Effector CD4-positive, alpha-beta T cell (primary cell): ENCODE measurements at places on chromosomes 6 and 20.

- no peak for DNase-seq
These were observed 121.7 kb downstream of the BCAS1 start for GRCh38 chr20:53948383-53949318.

DNA sequence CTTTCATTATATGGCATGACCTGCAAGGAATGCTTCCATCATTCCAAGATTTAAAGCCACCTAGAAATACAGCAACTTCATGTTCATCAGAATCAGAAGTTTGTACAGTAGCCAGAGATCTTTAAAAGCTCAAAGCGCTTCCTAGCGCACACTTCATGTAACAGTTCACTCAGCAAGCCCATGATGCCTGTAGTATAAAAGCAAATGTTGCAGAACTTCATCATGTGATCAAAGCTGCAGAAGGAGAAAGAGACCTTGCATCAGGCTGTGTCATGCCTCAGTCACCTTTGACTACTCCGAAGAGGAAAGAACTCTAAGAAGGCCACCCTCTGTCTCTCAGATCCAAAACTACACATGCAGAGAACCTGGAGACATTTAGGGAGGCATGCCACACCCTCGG, 78.5 kb downstream of the AGPAT4 start:
- no peak for DNase-seq

GRCh38 chr6:122839472-122839871, 50.4 kb downstream of the SMPDL3A start:
- DNase-seq = peak; percentile 20

- no peak for DNase-seq
These were observed 169.5 kb downstream of the FRK start for GRCh38 chr6:115891111-115891669.

- no peak for DNase-seq
These were observed 101.7 kb upstream of the SPACA1 start for GRCh38 chr6:87945966-87946365.

GRCh38 chr6:2797564-2798031, 32.4 kb downstream of the WRNIP1 start:
- DNase-seq = no peak

DNA sequence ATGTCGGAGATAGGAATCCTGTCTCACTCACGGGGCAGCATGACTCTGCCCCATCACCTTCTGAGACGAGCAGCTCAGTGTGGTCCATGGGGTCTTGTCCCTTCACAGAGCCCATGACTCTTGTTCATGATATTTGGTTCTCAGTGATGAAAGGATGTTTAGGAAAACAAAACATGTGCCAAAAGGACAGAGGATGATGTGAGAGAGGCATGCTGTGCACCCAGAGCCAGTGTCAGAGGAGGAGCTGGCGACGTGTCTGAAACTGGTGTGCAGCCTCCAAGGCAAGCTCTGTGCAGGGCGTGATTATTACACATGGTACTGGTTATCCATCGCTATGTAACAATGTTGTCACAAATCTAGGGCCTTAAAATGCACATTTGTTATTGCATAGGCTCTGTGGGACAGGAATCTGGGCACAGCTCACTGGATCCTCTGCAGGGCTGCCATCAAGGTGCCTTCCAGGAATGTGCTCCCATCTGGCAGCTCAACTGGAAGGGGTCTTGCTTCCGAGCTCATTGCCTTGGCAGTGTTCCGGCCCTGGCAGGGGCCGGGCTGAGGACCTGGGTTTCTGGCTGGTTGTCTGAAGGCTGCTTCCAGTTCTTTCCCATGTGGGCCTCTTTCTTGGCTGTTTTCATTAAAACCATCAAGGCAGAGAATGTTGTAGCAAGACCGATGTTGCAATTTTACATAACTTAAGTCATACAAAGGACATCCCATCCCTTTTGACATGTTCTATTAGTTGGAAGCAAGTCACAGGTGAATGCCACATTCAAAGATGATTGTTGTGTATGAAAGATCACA, 175.4 kb downstream of the ERMARD start:
- DNase-seq = no peak

DNA sequence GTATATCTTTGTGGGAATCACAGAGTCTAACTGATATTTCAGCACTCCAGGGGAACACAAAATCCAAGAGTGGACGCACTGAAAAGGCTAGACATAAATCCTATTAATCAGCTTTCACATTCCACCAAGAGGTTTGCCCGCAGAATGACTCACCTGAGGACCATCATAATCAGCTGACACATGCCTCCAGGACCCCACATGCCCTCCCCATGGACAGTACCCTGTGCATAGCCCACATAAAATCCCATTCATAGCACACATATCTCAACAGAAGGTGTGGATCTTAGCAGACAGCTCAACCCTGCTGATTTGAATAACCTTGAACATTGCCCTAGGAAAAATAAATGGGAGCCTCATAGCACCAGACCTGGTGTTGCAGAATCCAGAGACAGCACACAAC, 246.8 kb upstream of the TENT5A start:
- no peak for DNase-seq

- no peak for DNase-seq
These were observed 9.9 kb downstream of the SERPINB6 start for GRCh38 chr6:2961506-2961905.

DNA sequence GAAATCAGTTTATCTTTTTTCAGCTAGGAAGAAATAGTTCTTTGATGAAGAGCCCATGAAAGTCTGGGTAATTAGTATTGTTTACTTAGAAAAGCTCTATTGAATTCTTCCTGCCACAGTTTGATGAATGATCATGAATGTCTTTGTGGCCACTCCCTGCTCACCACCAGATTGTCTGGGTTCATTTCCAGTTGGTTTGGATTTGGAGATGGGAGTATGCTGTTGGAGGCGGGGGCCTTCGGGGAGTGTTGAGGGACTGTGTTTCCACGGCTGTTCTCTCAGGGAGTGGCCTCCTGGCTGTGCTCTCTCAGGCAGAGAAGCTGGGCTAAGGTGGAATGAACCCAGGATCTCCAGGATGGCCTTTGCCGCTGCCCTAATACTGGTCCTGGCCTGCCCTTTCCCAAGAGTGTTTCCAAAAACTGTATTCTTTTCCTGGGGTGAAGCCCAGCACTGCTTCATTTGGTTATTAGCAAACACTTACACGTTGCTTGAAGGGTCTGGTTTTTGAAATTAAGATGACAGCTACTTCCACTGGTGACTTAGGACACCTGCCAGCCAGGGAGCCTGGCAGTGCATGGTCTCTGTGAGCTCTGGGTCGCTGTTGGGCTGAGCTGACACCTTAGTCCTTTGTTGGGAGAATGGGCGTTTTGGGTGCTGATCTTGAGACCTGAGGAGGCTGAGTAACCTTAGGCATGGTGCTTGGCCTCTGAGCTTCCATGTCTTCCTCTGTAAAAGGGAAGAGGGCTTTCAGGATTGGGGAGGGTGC, 23.2 kb downstream of the PRPF6 start:
- no peak for DNase-seq

DNA sequence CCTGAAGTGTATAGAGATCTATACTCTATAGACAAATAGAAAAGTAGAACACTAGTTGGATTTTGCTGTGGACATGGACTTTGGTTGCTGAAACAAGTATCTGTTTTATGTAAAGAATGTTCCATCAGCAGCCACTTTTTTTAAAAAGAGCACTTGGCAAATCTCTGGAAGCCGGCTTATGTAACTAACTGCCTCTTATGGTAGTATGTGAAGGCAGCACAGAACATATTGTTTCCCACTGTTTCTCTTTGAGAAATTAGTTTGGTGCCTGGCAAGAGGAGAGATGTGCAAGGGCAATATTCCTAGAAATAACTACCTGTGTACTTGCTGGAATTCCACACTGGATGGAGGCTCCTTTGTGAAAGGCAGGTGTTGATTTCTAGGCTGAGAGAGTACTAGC, 242.3 kb upstream of the PREP start:
- DNase-seq = no peak
